ENCODE measurements at places on chromosomes 1 and 21. TPM values are rescaled to one million over a fixed set of nuclear protein-coding genes. Genes with fewer than 3 reads are reported as not detected.

The RIMS3 gene
- total RNA-seq: 9.0 TPM

The HSD17B7 gene
- total RNA-seq: 22.6 TPM

The GJA9 gene
- total RNA-seq: not detected

The BNIPL gene
- total RNA-seq: 0.86 TPM

The FNDC10 gene
- total RNA-seq: 8.4 TPM

GRCh38 chr1:199335496-199335895 is 692.0 kb upstream of the NR5A2 start:
- no peaks in the 10 kb centered on the region for H3K27me3 ChIP-seq
- DNase-seq: no peak
- H3K36me3 ChIP-seq: no peaks in the 10 kb centered on the region
- H3K4me1 ChIP-seq: no peaks in the 10 kb centered on the region
- no peak overlapping the region for H3K4me3 ChIP-seq

DNA sequence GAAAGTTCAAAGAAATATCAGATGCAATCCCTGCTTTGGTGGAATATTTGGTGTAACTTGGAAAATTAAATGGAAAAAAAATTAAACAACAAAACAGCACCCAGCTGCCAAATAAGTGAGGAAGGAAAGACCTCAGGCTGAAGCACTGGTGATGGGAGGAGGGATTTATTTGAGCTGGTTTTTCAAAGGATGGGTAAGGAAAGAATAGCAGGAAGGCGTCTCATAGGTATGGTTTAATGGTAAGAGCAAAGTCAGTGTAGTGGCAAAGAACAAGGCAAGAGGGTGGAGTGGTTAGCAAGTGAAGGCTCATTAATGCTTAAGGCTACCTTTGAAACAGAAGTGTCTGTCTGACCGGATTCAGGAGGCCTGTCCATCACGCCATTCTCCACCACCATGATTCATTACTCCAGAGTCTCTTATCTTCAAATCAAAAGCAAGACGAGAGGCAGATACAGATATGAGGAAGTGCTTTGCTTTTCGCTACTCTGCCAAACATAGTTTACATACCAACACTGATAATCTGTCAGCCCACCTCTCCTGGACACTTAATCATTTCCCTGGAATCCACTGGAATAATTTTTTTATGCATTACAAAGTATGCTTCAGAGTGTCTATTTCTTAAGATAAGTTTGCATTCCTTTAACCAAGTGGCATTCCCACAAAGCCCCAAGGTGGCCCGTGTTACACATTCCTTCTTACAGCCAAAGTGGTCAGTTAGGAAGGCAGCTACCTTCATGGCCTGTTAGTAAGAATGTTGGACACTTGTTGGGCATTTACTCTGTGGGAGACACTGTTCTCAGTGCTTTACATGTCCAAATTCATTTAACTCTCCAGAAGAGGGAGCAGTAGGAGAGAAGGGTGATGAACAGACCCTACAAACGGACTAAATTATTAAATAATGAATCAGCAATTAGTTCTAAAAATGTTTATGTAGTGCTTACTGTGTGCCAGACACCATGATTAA is 146.6 kb downstream of the ROR1 start:
- H3K4me1 ChIP-seq: peaks cover 15% of the 10 kb centered on the region
- H3K27me3 ChIP-seq: no peaks in the 10 kb centered on the region
- no peaks in the 10 kb centered on the region for H3K36me3 ChIP-seq
- DNase-seq: no peak
- H3K4me3 ChIP-seq: no peak overlapping the region
- no peak overlapping the region for H3K27ac ChIP-seq

GRCh38 chr1:62685431-62685859 is 2.7 kb downstream of the DOCK7 start:
- H3K27me3 ChIP-seq: no peaks in the 10 kb centered on the region
- H3K27ac ChIP-seq: no peak overlapping the region
- H3K4me3 ChIP-seq: no peak overlapping the region
- peaks cover 65% of the 10 kb centered on the region for H3K4me1 ChIP-seq

- no peaks in the 10 kb centered on the region for H3K27me3 ChIP-seq
- H3K36me3 ChIP-seq: no peaks in the 10 kb centered on the region
- H3K27ac ChIP-seq: no peak overlapping the region
- peaks cover 16% of the 10 kb centered on the region for H3K4me1 ChIP-seq
- no peak overlapping the region for H3K4me3 ChIP-seq
- DNase-seq: no peak
Measured at GRCh38 chr1:27117733-27118439, 37.0 kb downstream of the SLC9A1 start.

DNA sequence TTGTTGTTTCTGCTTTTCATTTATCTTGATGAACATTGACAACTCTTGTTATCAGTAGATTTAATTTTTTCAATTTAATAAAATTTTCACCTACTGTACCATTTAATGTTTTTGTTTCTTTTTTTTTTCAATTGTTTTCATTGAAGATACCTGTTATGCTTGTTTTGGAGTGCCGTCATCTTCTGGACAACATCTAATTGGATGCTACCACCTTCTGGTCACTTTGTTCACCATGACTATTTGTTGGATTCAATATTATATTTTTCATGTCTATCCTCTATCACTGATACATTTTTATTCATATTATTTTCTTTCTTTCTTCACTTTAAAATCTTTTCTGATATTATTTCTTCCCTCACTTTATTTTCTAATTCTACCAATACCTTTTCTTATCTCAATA is 14.0 kb downstream of the KRTAP21-2 start:
- DNase-seq: no peak
- no peak overlapping the region for H3K27ac ChIP-seq
- H3K36me3 ChIP-seq: no peaks in the 10 kb centered on the region

DNA sequence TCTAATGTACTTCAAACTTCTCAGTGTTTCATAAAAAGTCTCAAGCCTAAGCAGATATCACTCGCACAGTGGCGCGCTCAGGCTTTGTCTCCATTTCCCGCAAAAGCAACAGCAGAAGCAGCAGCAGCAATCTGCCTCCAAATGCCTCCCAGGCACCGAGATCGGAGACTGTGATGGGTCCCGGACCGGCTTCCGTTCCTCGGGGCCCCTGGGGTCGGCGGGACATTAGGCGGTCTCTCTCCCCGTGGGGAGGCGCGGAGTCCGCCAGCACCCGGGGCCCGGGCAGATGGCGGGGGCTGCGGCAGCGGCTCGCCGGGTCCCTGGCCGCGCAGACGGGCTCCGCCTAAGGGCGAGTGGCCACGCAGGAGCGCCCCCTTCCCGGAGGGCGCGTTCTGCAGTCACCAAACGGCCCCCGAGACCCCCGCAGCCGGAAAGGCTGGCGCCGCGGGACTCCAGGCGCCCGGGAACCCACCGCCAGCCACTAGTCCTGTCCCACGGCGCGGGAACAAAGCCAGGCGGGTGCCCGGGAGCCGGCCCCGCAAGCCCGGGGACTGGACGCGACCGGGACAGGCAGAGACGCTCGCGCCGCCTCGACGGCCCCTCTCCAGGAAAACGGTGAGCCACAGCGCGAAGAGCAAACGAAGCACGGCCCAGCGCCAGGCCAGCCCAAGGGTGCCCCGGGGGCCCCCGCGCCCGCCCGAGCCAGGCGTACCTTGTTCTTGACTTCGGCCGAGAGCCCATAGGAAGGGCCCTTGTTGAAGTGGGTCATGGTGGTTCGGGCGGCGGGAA is 590 bp downstream of the CNN3 start:
- H3K27ac ChIP-seq: peak overlapping the region; percentile 89
- no peaks in the 10 kb centered on the region for H3K27me3 ChIP-seq
- H3K4me3 ChIP-seq: peak overlapping the region; percentile 86
- no peaks in the 10 kb centered on the region for H3K36me3 ChIP-seq
- no peak for DNase-seq

GRCh38 chr1:150256554-150257341 is 826 bp upstream of the CA14 start:
- no peak overlapping the region for H3K27ac ChIP-seq
- H3K4me1 ChIP-seq: peaks cover 22% of the 10 kb centered on the region
- H3K27me3 ChIP-seq: no peaks in the 10 kb centered on the region
- DNase-seq: no peak

- H3K4me1 ChIP-seq: no peaks in the 10 kb centered on the region
- no peak for DNase-seq
- H3K27ac ChIP-seq: no peak overlapping the region
- no peaks in the 10 kb centered on the region for H3K36me3 ChIP-seq
- H3K4me3 ChIP-seq: no peak overlapping the region
- no peaks in the 10 kb centered on the region for H3K27me3 ChIP-seq
Measured at GRCh38 chr1:106787520-106787919, 269.0 kb upstream of the PRMT6 start.

GRCh38 chr1:42692911-42693310 is 10.7 kb downstream of the YBX1 start:
- DNase-seq: no peak
- H3K4me3 ChIP-seq: no peak overlapping the region
- H3K27me3 ChIP-seq: no peaks in the 10 kb centered on the region
- peaks cover 68% of the 10 kb centered on the region for H3K36me3 ChIP-seq
- H3K4me1 ChIP-seq: peaks cover 11% of the 10 kb centered on the region
- H3K27ac ChIP-seq: no peak overlapping the region

DNA sequence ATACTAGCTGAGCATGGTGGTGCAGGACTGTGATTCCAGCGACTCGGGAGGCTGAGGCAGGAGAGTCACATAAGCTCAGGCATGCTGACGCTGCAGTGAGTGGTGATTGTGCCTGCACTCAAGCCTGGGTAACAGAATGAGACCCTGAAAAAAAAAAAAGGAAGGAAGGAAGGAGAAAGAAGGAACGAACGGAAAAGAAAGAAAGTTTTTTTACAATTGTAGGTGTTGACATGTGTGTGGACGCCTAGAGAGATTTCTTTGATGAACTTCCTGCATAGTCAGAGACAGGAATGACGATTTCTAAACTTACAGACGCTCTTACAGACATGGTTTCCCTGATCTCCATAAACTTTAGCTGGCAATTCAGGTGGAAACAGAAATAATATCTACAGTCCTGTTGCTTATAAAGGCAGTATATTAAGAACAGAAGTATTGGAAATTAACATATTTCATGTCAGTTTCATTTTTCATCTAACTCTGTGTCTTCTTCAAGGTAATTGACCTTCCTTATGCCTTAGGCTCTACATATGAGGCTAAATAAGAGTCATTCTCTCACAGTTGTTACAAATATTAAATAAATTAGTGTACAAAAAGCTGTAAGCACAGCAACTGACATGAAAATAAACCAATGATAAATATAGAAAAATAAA is 4.1 kb downstream of the SAMSN1 start:
- H3K36me3 ChIP-seq: no peaks in the 10 kb centered on the region
- DNase-seq: no peak
- no peaks in the 10 kb centered on the region for H3K4me1 ChIP-seq
- H3K27me3 ChIP-seq: no peaks in the 10 kb centered on the region
- H3K27ac ChIP-seq: no peak overlapping the region
- H3K4me3 ChIP-seq: no peak overlapping the region

- H3K27me3 ChIP-seq: no peaks in the 10 kb centered on the region
- H3K36me3 ChIP-seq: peaks cover 9% of the 10 kb centered on the region
- no peak for DNase-seq
- no peaks in the 10 kb centered on the region for H3K4me1 ChIP-seq
- no peak overlapping the region for H3K4me3 ChIP-seq
Measured at GRCh38 chr1:92273039-92273438, 25.7 kb downstream of the GLMN start.

GRCh38 chr1:6053206-6053546 is 7.5 kb downstream of the KCNAB2 start:
- no peak overlapping the region for H3K4me3 ChIP-seq
- no peaks in the 10 kb centered on the region for H3K27me3 ChIP-seq
- H3K36me3 ChIP-seq: no peaks in the 10 kb centered on the region
- H3K27ac ChIP-seq: no peak overlapping the region
- no peak for DNase-seq

GRCh38 chr1:24195136-24195535 is 8.0 kb upstream of the IFNLR1 start:
- H3K4me1 ChIP-seq: peaks cover 9% of the 10 kb centered on the region
- no peaks in the 10 kb centered on the region for H3K27me3 ChIP-seq
- H3K4me3 ChIP-seq: no peak overlapping the region

- H3K4me1 ChIP-seq: no peaks in the 10 kb centered on the region
- DNase-seq: no peak
- H3K27me3 ChIP-seq: no peaks in the 10 kb centered on the region
- H3K27ac ChIP-seq: no peak overlapping the region
Measured at GRCh38 chr1:21100481-21100921, 76.2 kb downstream of the EIF4G3 start.

- H3K36me3 ChIP-seq: 0 out of 2 replicates have a peak, but pooled peaks cover 2% of the 10 kb centered on the region
- peaks cover 14% of the 10 kb centered on the region for H3K4me1 ChIP-seq
- 0 out of 2 replicates have a peak, but pooled peaks cover 3% of the 10 kb centered on the region for H3K27me3 ChIP-seq
- H3K4me3 ChIP-seq: peak overlapping the region; percentile 70
- H3K27ac ChIP-seq: peak overlapping the region; percentile 55
Measured at GRCh38 chr1:43284546-43285110, 753 bp downstream of the C1orf210 start.

DNA sequence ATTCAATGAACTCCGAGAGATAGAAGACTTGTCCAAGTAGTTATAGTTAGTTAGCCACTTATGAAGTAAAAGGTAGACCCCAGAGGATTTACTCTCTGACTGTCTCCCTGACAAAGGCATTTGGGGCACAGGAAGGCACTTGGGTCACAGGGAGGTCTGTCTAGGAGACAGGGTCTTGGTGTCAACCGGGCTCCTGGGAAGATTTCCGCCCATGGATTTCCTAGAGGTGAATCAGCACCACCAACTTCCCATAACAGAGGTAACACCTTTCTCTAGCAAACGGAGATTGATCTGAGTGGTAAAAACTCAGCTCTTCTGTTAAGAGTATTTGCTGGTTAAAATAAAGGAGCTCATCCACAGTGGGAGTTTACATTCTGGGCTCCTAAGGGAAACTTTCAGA is 16.4 kb downstream of the CCN1 start:
- no peaks in the 10 kb centered on the region for H3K36me3 ChIP-seq
- no peak overlapping the region for H3K4me3 ChIP-seq
- no peaks in the 10 kb centered on the region for H3K27me3 ChIP-seq
- H3K27ac ChIP-seq: no peak overlapping the region

GRCh38 chr1:7326366-7326765 is 444.7 kb upstream of the VAMP3 start:
- no peaks in the 10 kb centered on the region for H3K36me3 ChIP-seq
- no peak for DNase-seq
- no peak overlapping the region for H3K4me3 ChIP-seq
- H3K27me3 ChIP-seq: no peaks in the 10 kb centered on the region

DNA sequence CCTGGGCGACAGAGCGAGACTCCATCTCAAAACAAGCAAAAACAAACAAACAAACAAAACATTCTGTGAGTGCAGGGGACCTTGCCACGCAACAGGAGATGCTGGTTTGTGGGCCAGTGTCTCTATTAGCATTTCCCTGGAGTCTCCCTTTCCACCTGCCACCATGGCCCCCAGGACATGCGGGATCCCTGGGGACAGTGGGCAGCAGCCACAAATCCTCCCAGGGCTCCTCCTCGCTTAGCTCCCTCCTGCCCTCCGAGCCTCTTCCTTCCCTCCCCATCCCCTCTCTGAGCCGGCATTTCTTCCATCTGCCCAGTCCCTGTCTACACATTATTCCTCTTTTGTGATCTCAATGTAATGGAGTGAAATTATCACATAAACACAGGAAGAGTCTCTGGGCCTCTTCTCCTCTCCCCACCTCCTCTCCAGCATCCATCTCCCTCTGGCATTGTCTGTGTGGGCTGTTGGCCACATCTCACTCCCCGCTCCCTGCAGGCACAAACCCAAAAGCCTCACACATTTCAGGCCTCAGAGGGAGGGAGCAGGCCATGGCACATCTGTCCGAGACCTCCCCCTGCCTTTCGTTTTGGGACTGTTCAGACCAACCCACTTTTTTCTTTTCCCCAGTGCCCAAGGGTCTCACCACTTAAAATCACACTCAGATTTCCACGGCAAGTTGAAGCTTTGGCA is 144.3 kb downstream of the MIS18A start:
- no peak overlapping the region for H3K4me3 ChIP-seq
- no peaks in the 10 kb centered on the region for H3K4me1 ChIP-seq
- peaks cover 8% of the 10 kb centered on the region for H3K27me3 ChIP-seq
- no peaks in the 10 kb centered on the region for H3K36me3 ChIP-seq
- DNase-seq: no peak

GRCh38 chr1:70066711-70067110 is 138.7 kb downstream of the LRRC40 start:
- no peak for DNase-seq
- H3K4me1 ChIP-seq: no peaks in the 10 kb centered on the region
- no peak overlapping the region for H3K27ac ChIP-seq
- peaks cover 54% of the 10 kb centered on the region for H3K27me3 ChIP-seq

Measured in HCT116 (cell line).